ENCODE measurements at places on chromosomes 13 and 19. TPM values are rescaled to one million over a fixed set of nuclear protein-coding genes. Genes with fewer than 3 reads are reported as not detected.

DNA sequence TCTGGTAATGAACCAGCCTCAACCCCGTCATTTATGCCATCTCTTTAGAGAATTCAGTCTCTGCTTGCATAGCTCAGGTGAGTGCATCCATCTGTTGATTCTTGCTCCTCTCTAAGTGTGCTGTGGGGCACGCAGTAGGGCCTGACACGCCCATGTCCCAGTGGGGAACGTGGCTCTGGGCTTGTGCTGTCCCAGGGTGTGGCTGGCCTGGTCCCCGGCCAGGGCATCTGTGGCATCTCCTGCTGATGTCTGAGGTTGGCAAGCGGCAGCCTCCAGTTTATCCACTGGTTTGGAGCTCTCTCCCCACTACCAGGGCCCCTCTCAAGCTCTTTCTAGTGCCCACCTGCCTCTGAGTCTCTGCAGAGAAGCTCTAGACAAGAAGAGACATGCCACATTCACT, 146.6 kb upstream of the GJB6 start:
- DNase-seq: no peak

The PINLYP gene
- total RNA-seq: 3.8 TPM

DNA sequence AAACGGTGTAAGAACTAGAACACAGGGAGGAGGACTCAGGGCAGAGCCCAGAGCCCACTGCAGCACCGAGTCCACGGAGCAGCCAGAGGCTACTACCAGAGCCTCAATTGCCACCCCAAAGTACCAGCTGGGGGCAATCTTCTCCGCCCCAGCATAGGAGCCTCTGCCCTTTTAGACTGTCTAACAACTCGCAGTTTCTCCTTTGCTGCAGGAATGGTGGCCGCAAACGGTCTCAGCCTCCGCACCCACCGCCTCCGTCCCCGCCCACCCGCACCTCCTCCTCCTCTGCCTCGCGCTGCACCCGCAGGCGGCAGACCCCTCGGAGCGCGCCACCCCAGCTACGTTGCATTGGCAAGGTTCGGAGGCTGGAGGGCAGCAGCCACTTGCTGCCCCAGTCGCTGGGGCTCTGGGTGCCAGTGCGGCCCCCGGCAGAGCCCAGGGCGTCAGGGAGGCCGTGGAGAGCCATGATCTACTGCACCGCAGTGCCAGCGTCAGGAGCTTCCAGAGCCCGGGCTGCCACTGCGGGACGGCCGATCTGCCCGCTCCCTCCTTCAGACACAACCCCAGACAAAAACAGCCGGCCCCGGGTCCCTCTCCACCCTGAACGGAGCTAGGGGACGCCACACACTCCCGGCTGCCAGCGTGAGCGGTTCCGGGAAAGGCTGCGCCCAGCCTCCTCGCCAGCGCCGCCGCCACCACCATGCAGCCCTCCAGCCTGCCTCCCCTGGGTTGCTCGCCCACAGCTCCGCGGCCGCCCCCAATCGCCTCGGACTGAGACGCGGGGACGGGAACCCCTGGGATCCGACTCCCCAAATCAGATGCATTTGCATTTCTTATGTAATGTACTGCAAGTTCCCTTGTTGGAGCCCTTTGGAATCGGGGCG, 1.8 kb downstream of the FGF14 start:
- DNase-seq: no peak

GRCh38 chr13:113138792-113139551, 16.4 kb downstream of the F10 start:
- DNase-seq: no peak

The TSHZ3 gene
- 9.9 TPM for total RNA-seq

GRCh38 chr13:45659536-45659935, 42.6 kb upstream of the CBY2 start:
- DNase-seq: no peak

The MAST1 gene
- total RNA-seq: 0.10 TPM

The CEACAM4 gene
- not detected for total RNA-seq

DNA sequence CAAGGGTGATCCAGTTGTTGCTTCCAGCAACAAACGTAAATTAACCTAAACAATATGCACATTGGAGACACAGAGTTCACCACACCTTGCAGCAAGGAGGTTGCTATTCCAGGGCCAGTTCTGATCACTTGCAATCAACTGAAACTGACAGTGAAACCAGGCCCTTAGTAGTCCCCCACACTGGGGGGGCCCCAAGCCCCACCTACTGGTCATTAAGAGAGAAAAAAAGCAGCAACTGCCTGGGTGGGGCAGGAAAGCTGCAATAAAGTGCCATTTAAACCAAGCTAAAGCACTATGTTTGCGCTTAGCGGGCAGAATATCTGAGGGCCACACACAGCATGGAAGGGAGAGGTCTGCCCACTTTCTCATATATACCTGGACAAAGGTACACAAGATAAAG, 51.5 kb downstream of the ATP7B start:
- DNase-seq: no peak

The FLT1 gene
- 6.2 TPM for total RNA-seq

GRCh38 chr13:114124921-114125320, 7.5 kb downstream of the RASA3 start:
- DNase-seq: peak; percentile 68

- no peak for DNase-seq
Measured at GRCh38 chr13:27183561-27184147, 12.0 kb upstream of the USP12 start.

The FLT3LG gene
- total RNA-seq: 8.0 TPM

- DNase-seq: no peak
Measured at GRCh38 chr13:73103238-73103637, 44.4 kb downstream of the KLF5 start.

- peak; percentile 11 for DNase-seq
Measured at GRCh38 chr19:7953060-7953459, 9.6 kb upstream of the TIMM44 start.

The TMEM145 gene
- 0.68 TPM for total RNA-seq

DNA sequence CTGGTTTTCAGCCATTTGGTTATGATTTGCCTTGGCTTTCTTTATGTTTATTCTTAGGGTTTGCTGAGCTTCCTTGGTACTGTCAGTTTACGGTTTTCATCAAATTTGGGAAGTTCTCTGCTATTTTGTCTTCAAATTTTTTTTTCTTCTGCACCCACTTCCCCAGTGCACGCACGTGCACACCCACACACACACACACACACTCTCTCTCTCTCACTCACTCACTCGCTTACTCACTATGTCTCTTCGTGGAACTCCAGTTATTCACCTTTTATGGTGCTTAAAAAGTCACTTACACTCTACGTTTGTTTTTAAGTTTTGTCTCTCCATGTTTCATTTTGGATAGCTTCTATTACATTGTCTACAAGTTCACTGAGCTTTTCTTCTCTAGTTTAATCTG, 7.1 kb downstream of the AKAP11 start:
- no peak for DNase-seq

GRCh38 chr19:44346556-44346955, 9.9 kb downstream of the ZNF112 start:
- DNase-seq: no peak

GRCh38 chr13:95485045-95485517, 67.4 kb upstream of the CLDN10 start:
- DNase-seq: peak; percentile 8

DNA sequence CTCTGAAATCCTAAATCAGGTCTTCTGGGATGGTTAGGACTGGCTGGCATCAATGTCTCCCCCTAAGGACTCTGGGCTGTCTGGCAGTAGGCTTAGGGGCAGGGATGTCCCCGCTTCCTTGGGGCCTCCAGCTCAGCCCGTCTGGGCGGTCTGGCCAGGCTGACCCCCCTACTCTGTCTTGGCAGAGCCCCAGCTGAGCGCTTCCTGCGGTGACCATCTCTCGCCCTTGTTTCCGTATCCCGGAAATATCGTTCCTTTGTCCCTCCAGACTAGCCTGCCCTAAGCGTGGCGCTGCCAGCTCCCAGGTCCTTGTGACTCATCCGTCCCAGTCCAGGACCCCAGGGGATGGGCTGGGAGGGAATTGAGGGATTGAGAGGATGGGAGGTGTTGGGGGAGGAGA, 11.3 kb downstream of the GTPBP3 start:
- peak; percentile 98 for DNase-seq

GRCh38 chr13:73608711-73609485, 525.3 kb downstream of the KLF12 start:
- no peak for DNase-seq

The CYP2A13 gene
- not detected for total RNA-seq

GRCh38 chr13:94613051-94613450, 11.4 kb downstream of the GPR180 start:
- no peak for DNase-seq

DNA sequence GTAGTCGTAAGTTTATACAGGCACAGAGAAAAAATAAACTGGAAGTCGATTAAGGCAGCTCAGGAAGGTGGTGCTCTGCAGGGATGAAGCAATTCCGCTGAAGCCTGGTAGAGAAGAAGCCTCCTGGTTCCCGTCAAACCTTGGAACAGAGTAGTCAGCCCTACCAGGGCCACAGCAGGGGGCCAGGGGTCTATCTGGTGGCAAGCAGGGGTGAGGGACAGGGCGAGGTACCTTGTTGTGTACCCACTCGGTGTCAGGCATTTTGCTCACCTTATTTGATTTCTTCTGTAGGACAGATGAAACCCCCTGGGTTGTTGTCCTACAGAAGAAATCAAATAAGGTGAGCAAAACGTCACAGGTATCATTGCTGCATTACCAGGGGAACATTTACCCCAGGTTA, 70.6 kb downstream of the C13orf42 start:
- no peak for DNase-seq

- no peak for DNase-seq
Measured at GRCh38 chr13:101817898-101818297, 365.4 kb downstream of the ITGBL1 start.
